ENCODE measurements at places on chromosomes 3 and 15.

GRCh38 chr15:69616558-69616957, 163.9 kb downstream of the RPLP1 start:
- DNase-seq, result no peak

DNA sequence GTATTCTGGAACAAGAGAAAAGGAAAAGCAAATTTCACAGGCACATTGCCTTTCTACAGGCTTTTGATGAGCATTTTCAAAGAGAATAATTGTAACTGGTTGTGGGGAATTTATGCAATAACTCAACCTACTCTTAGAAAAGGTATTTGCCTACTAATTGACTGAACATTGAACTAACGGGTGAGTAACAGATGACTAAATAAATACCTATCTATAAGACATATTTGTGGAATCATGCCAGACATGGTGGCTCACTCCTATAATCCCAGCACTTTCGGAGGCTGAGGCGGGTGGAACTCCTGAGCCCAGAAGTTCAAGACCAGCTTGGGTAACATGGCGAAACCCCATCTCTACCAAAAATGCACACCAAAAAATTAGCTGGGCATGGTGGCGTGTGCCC, 367.7 kb downstream of the CGGBP1 start:
- no peak for DNase-seq

DNA sequence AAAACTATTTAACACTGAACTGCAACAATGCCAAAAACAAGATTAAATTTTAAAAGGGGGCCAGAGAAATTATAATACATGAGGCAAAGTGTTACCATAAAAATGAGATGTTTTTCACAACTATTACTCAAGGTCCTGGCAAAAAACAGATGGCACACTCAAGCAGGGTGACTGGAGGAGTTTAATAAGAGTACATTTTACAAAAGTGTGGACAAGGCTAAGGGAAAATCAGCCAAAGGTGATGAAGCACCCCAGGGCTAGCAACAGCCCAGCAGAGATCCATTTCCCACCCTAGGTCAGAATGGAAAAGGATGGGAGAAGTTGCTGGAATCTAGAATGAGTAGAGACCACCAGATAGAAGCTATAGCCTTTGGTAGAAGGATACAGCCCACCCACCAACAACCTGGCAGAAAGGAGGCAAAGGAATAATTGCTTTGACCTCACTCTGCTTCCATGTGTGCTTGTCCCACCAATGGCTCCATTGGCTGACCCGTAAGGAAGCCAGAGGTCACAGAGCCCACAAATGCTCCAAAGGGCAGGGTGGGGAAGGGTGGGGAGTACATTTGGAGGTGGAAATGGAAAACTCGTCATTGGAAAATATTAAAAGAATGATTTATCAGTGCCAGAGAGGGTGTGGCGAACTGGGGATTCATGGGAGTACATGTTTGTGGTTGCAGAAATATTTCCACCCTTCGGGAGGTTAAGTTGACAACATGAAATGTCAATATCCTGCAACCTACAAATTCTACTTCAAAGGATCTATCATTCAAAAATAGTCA, 161.0 kb upstream of the UBE2E2 start:
- no peak for DNase-seq

DNA sequence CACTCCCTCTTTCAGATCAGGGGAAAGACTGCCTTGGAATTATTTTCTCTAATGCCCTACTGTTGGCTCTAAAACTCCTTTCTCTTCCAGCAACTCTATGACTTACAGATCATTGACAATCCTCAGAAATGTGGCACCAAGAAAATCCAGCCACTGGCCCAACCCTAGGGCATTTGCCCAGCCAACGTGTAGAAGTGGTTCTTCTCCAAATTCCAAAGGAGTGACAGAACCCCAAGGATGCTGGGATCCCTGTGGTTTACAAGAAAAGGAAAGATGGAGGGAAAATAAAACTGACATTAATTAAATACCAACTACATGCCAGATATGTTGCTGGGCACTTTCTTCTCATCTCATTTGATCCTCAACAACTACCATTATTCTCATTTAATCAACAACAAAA, 216.0 kb downstream of the NTRK3 start:
- no peak for DNase-seq

All from stimulated activated CD4-positive, alpha-beta T cell treated with anti-CD3 and anti-CD28 coated beads, Interleukin-1b, Interleukin-23, amount 100 ng/mL, for 1 hour (primary cell).